ENCODE measurements at places on chromosomes 2 and 18.

DNA sequence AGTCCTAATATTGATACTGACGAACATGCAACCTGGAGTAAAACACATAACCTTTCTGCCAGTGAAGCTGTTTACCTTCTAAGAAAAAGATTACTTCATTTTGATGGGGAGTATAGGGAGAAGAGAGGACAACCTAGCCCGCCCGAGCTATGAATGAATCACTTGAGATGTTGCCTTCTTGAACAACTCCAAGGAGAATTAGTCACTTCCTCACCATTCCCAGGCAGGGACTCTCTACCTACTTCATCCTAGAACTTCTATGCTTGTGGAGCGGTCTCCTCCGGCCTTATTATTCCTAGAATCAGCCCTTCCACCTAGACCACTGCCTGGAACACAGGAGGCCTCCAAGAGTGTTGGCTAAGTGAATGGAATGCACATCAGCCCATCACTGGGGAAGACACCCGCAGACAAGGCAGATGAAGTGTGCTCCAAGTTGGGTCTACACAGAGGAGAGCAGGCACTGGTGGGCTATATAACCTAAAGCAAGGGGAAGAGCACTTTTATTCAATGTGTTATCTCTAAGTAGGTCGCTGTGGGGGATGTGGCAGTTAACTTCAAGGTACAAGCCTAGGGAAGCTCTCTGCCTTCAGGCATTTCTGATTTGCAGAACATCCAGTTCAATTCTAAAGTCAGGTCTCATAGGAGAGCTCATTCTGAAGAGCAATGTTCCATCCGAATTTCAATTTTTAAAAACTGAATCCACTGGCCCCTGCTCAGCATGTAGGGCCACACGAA, 57.4 kb downstream of the STK39 start:
- no peak for DNase-seq

DNA sequence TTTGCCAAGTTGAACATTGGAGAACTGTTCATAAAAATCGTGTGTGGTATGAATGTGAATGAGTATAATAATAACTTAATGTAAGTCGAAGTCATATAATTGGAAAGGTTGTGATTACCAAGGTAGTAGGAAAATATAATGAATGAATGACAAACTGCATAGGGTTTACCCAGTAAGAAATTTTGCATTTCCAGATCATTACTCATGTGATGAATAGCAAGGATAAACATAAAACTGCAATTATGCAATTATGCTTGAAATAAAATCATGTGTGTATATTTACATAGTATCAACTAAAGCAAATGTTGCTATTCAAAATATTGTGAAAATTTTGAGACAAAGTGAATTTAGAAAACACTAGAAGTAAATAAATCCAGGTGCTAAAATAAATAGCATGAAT, 1108.7 kb upstream of the TMEFF2 start:
- DNase-seq, result no peak

GRCh38 chr18:47826157-47827074, 104.0 kb downstream of the SMAD2 start:
- DNase-seq, result no peak

DNA sequence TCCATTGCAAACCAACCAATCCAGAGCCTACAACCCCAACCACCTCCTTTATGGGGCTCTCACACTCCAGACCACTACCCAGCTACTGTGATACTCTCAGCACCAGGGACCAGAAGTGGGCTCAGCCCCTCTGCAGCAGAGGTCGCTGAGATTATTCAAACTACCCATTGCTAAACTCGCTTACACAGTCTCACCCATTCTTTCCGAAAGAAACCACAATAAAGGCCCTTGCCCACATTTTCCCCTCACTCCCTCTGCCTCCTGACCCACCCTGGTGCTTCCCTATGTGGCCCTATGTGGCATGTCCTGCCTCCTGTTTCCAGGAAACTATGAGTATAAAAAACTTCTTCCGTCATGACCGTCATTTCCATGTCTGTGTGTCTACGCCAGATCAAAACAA, 10.7 kb downstream of the TEX51 start:
- DNase-seq, result no peak
